ENCODE measurements at places on chromosomes 16 and 17. TPM values are rescaled to one million over a fixed set of nuclear protein-coding genes. Genes with fewer than 3 reads are reported as not detected.

CD19 gene
- total RNA-seq = 0.18 TPM

DBNDD1 gene
- total RNA-seq = 0.43 TPM

PHB1 gene
- total RNA-seq = 339 TPM

NUP88 gene
- total RNA-seq = 139 TPM

GAST gene
- not detected for total RNA-seq

FOXJ1 gene
- total RNA-seq = 0.11 TPM

- no peak for DNase-seq
Measured at GRCh38 chr17:80431246-80432195, 16.6 kb downstream of the ENDOV start.

DNA sequence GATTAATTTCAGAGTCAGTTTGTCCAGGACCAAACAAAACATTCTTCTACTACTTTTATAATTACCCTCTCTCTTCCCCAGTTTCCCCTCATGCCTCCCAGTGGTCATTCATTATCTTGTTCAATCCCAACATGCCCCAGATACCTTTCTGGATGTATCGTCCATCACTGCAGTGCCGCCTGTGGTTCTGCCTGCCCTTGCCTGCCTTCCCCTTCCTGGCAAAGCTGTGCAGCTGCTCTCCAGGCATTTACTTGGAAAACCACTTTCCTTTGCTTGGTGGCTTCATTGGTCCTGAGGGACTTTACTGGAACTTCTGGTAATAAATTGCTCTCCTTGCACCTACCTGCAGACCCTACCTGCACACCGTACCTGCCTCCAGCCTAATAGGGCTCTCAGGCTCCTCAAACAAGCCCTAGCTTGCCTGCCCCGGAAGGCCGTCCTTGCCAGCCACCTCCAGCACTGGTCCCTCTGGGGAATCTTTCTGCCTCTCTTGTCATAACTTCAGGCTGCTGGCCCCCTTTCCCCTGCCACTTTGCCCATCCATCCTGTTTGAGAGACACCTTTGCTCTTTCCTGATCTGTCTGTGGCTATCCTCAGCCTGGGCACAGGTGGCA, 19.5 kb upstream of the MSI2 start:
- DNase-seq = no peak

GRCh38 chr17:40333781-40334448, 24.9 kb downstream of the RARA start:
- no peak for DNase-seq

DNA sequence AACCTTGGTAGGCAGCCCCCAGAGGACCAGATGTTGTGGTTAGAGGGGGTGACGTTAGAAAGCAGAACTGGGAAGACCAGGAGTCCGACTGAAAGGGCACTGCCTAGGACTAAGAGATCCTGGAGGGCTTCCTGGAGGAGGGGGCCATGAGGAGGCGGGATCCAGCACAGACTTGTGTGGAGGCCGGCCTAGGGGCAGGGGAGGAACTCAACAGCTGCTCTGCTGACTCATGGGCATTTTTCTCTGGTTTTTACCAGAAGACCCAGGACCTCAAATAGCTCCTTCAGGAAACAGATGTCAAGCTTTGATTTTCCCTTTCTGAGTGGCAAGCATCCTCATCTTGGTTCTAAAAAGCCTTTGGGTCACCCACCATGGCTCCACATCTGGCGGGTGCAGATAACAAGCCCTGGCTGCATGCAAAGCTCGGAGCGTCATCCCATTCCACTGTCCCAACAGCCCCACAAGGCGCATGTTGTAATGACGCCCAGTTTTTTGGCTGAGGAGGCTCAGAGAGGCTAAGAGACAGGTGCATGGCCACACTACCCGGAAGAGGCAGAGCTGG, 29.0 kb downstream of the IL21R start:
- DNase-seq = no peak

DNA sequence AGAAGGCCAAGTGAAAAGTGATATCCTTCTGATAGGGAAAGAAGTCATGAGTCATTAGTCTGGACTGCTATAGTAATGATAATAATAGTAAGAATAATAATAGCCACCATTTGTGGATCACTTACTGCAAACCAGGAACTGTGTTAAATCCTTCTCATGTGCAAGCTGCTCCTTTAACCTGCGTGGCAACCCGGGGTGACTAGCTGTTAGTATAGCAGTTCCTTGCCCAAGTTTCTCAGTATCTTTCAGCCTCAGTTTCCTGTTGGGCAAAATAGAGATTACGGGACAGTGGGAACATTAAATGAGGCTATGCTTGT, 129.5 kb downstream of the CDH13 start:
- DNase-seq = no peak

GRCh38 chr17:73262676-73263642, 1.3 kb upstream of the CPSF4L start:
- no peak for DNase-seq

- DNase-seq = no peak
Measured at GRCh38 chr17:3026856-3027751, 36.3 kb downstream of the OR1D5 start.

DNA sequence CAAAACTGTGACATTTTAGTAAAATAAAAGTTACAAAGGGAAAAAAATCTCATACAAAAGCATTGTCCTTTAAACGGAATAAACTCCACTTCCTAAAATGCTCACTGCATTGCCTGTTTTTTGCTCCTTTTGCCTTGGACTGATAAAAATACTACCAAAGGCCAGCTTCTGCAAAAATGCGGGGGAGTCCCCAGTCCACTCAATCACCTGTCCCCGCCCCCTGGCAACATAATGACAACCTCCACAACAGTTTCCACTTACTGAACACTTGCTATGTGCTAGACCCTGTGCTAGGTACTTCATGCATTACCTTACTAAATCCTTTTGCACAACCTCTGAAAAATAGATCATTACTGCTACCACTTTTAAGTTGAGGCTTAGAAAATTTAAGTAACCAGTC, 172.7 kb upstream of the CCL2 start:
- DNase-seq = no peak

GRCh38 chr16:66020046-66020445, 346.4 kb upstream of the CDH5 start:
- DNase-seq = no peak

GRCh38 chr16:20259541-20259940, 67.8 kb downstream of the GP2 start:
- DNase-seq = no peak

- no peak for DNase-seq
Measured at GRCh38 chr17:47692895-47693730, 848 bp upstream of the TBKBP1 start.

GRCh38 chr17:35289222-35289621, 46.4 kb downstream of the SLFN5 start:
- DNase-seq = no peak

DNA sequence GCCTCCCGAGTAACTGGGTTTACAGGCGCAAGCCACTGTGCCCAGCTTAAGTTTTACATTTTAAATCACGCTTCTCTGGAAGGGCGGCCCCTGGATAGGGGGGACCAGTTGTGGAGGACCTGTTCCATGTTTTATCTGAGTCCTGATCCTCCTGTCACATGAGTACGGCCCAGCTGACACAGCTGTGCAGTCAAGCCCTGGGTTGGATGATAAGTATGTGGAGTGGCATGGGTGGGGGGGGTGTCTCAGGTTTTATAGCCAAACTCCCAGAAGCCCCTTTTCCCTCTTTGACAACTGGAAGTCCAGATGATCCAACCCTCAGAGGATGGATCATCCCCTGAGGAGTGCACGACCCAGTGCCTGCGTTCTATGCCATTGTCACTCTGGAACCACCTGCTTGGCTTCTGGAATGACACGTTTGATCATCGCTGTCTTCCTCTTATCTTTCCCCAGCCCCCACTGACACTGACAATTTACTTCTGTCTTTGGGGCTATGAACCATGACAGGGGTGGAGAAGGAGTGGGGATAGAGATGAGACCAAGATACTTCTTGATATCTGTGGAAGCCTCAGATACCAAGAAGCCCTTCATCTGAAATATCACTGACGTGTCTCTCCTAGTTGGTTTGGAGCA, 191.2 kb downstream of the MSI2 start:
- DNase-seq = no peak

DNA sequence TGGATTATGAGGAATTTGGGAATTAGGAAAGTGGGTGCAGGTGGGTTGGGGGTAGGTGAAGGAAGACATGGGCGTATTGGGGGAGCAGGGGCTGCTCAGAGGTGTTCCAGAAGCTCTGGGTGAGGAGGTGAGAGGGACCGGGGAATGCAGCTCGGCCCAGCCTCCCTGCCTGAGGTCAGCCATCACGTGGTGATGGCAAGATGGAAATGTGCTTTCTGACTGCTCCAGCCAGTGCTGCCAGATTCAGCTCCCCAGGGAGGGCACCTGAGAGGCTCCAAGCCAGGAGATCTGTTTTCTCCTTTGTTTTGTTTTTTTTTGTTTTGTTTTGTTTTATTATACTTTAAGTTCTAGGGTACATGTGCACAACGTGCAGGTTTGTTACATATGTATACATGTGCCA, 35.2 kb upstream of the STH start:
- DNase-seq = no peak
